ENCODE measurements at places on chromosomes 1 and 21.

DNA sequence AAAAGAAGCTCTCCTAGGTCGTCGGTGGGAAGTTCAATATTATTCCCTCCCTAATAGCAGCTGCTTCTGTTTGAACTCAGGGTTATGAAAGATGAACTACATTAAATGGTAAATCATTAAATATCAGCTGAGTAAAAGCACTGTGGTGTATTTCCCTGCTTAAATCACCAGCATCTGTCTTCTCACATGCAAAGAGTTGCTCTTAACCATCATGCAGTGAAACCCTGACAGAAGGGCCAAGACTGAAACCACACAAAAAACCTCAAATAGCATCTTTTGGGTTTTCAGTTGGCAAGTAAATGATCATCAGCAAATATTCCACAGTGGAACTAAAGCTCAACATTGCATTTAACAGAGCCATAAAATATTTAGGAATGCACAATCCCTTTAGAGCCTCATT lies 380.0 kb upstream of the ADGRL2 start:
- no peak for DNase-seq

GRCh38 chr1:223860051-223860622 lies 14.4 kb upstream of the TP53BP2 start:
- no peak for DNase-seq

DNA sequence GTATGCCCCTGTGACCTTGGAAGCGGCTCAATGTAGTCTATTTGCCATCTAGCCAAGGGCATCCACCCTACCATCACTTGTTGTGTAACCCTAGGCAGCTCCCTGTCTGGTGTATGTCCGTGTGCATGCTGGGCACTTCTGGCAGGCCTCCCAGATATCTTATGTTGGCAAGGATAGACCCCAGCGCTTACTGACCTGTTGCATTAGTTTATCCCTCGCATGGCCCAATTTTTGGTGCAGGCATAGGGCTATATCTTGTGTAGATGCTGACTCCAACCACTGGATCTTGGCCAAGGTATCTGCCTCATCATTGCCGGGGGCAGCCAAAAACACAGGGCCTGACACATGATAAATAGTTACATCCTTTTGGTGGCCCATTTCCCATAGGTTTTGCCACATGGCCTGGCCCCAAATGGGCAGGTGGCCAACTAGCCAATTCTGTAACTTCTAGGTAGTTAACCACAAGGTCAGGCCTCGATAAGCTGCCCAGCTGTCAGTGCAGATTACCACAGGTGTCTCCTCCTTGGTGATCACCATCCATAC lies 14.0 kb upstream of the TBX19 start:
- DNase-seq: no peak

GRCh38 chr1:167749741-167750140 lies 28.0 kb downstream of the MPZL1 start:
- no peak for DNase-seq

DNA sequence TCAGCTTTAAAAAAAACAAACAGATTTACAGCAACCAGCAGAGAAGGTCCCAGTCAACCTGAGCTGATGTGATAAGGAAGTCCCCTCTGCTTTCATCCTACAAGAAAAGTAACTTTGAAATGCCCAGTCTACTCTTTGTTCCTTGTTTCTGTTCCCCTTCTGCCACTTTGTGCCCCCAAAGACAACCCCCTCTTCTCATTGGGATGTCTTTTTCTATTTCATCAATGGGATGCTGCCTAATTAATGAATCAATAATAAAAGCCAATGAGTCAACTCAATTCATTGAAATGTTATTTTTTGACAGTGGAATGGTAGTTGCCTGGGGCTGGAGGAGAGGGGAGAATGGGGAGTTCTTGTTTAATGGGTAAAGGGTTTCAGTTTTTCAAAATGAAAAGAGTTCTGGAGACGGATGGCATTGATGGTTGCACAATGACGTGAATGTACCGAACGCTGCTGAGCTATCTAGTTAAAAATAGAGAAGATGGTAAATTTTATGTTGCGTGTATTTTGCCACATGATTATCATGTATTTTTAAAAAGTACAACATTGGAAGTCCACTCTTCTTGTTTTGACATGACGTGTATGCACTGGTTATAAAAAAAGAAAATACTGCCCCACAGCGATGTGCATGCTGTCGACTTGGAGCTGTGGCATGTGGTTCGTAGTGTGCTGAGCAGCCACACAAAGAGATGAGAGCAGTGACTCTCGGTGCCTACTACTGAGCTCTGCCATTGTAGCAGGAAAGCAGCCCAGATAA lies 22.4 kb upstream of the PADI2 start:
- DNase-seq: no peak
